ENCODE measurements at places on chromosomes 12 and 14. TPM values are rescaled to one million over a fixed set of nuclear protein-coding genes. Genes with fewer than 3 reads are reported as not detected.
A peak's percentile ranks its signal among the peaks of the same experiment; 100 is the strongest.

DNA sequence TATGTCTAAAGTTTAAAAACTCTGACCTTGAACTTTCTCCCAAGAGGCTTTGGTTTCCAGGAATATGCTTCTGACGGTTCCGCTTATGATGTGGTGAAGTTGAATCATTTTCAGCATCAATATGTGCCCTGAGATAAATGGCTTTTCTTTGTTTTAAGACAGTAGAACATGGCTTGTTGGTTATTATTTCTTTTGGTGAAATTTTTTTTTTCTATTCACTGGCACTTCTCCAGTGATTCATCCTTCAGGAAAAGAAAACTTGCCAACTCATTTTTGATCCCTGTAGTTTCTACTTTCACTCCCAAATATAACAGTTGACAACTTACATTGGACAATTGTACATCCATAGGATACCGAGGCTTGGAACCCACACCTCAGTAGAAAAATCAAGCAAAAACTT is 1301.2 kb upstream of the FLRT2 start:
- DNase-seq, result no peak

GRCh38 chr12:107761502-107761904 is 566 bp upstream of the PRDM4 start:
- DNase-seq, result peak; percentile 12

- DNase-seq, result no peak
These were observed 169.5 kb upstream of the FKBP4 start for GRCh38 chr12:2625289-2625612.

The FGF23 gene
- not detected for total RNA-seq

All from OCI-LY7 (cell line).